ENCODE measurements at places on chromosomes 1 and 21.

- no peak for DNase-seq
Observed at GRCh38 chr1:95966866-95967265, 732.9 kb downstream of the RWDD3 start.

GRCh38 chr1:206975306-206975705 lies 5.0 kb upstream of the FCAMR start:
- DNase-seq, result no peak

GRCh38 chr1:230310381-230311163 lies 115.6 kb downstream of the PGBD5 start:
- DNase-seq, result peak; percentile 48

DNA sequence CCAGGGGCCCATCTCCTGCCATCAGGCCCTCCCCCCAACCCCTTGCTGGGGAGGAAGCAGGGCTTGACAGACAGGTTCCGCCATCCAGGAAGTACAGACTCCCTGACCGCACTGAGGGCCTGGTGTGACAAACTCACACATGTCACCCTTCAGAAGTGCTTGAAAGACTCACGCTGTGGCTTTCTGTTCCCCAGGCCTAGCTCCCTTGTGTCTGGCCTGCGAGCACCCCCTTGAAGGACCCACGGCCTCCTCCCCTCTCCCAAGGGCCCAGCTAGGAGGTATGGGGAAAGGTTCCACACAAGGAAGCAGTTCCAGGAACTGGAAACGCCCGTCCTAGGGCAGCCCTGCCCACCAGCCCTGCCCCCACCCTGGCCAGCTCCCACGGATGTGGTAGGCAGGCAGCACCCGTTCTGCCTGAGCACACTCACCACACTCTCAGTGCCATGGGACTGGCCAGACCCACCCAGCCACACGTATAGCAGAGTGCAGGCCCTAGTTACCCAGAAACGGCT lies 26.7 kb downstream of the SLC2A1 start:
- DNase-seq, result peak; percentile 71

GRCh38 chr1:109792056-109792831 lies 28.5 kb upstream of the EPS8L3 start:
- peak; percentile 62 for DNase-seq

DNA sequence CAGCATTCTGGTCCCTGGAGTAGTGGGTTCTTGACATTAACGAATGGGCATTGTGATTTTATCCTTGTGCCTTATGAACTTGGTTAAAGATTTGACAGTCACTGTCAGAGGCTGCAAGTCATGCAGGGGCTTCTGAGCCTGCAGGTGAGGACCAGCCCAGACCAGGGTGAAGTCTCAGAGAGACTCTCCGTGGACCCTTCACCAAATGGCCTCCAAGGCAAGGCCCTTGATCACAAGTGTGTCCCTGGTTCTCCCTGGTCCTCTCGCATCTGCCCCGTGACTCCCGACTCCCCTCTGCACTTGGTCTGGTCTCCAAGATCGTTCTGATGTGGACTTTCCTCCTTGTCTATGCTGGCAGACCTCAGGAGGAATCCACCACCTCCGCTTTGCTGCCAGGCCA lies 476.5 kb upstream of the VAMP3 start:
- DNase-seq, result no peak

- DNase-seq, result no peak
Observed at GRCh38 chr1:238955934-238956333, 430.4 kb upstream of the CHRM3 start.

DNA sequence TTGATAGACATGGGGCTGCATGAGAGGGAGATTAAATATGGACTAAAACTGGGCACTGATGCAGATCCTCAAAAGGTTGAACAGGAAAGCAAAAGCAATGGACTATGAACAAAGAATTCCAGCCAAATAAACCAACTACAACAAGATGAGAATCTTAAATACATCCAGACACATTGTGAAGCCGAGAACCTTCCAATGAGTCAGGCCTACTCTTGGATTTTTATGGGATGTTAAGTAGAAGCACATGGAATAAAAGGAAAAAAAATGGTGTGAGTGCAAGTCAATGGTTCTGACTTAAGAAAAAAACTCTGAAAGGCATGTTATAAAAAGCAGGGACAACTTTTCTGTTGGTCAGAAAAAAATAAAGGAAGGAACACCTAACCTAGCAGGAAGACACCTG lies 227.2 kb downstream of the DPYD start:
- DNase-seq, result no peak

- DNase-seq, result no peak
Observed at GRCh38 chr21:42705746-42706374, 52.4 kb downstream of the PDE9A start.

- no peak for DNase-seq
Observed at GRCh38 chr1:60113596-60113995, 40.0 kb upstream of the C1orf87 start.

GRCh38 chr1:170145061-170145460 lies 698 bp upstream of the NTMT2 start:
- DNase-seq, result no peak

DNA sequence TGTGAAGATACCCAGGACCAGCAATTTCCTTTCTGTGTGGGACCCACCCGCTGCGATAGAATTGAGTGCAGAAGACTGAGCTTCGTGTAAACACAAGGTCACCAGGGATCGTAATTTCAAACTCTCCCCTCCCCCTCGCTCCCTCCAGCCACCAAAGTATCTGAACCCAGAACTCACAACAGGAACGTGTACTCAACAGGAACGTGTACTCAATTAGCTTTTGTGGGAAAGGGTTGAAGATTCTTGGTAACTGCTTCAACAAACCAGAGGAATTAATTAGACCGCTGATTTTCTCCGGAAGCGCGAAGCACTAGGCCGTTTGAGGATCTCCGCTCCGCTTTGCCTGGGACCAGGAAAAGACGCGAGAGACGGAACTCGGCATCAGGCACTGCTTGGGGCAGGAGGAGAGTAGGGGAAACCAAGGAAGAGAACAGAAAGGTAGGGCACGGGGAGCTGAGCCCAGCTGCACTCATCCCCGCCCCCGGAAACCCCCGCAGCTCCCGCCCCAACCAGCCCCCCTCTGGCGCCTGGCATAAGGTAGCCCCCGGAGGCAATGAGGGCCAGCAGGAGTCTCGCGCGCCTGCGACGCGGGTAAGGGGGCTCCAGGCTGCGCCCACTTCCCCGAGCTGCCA lies 453 bp downstream of the DRAM2 start:
- DNase-seq, result peak; percentile 21

- peak; percentile 59 for DNase-seq
Observed at GRCh38 chr1:20485527-20486456, at the start of gene CAMK2N1. Gene CAMK2N1 (minus strand): TSS chr1:20486210. CDS start chr1:20485379, 831 bp downstream.

DNA sequence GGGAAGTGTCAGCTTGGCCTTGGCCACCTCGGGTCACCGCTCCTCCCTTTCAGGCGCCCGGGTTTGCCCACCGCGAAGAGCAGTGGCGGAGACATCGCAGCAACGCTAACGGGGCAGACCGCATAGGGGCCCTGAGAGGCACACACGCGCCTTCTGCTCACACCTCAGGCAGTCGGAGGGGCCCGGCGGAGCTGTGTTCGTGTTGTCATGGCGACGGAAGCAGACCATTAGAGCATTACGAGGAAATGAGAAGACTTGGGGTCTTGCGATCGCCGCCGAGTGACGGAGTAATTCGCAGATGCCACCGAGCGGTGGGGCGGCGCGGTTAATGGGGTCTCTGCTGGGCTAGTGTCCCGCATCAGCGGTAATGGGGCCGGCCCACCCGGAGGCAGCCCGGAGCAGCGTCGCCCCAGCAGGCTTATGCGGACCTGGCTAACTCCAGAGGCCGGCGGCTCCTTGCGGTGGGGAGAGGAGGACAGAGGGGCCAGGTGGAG lies 144.1 kb downstream of the TNR start:
- DNase-seq, result no peak
